Effector memory CD8-positive, alpha-beta T cell (primary cell): ENCODE measurements at places on chromosomes 3 and 15.

DNA sequence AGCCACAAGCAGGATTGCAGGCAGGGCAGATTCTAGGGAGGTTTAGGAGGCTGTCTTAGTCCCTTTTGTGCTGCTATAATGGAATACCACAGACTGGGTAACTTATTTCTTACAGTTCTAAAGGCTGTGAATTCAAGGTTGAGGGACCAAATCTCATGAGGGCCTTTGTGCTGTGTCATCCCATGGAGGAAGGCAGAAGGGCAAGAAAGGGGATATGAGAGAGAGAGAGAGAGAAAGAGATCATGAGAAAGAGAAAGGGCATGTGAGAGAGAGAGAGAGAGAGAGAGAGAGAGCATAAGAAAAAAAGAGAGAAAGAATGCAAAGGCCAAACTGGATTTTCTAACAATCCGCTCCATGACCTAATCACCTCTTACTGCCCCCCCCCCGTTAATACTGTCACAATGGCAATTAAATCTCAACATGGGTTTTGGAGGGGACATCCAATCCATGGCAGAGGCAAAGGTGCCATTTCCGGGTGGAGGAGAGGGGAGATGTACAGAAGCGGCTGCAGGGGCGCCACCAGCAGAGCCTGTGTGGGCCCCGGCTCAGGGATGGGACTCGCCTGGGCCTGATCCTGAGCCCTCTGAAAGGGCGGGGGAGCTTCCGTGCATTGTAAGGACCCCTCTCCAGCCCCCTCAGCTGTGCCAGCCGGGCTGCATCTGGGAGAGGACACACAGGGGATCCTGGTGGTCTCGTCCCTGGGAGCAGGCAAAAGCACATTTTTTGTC lies 20.5 kb downstream of the MRPS11 start:
- no peak overlapping the region for H3K4me3 ChIP-seq
- DNase-seq, result no peak
- H3K27me3 ChIP-seq, result no peaks in the 10 kb centered on the region

DNA sequence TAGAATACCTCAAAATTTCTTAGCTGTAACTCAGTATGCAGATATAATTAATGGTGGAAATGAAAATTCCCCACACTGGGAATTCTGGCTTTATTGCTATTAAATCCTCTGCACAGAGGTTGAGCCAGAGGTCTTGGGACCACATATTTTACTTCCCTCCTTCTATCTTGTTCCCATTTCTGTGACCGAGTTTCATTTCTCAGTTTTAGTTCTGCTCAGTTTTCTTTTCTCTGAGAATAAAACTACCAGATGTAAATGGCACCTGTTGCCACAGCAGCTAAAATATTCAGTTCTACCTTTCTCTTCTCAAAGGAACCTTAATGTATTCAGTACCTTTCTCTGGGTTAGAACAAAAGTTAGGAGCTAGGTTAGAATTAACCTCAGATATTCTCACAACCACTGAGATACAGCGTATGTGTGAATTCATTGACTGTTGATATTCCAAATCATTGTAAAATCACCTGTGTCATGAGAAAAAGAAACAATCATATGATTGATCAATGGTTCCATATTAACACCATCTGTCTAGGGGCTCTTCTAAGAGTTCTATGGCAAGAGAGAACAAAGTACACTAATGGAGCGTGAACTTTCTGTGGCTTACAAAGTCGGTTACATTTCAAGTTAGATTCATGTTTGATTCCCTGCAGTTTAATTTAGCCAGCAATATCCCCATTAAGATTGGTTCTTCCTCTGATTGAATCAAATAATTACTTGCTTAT lies 374.1 kb downstream of the EFHB start:
- no peaks in the 10 kb centered on the region for H3K36me3 ChIP-seq
- no peak for DNase-seq
- no peaks in the 10 kb centered on the region for H3K4me1 ChIP-seq

- H3K27me3 ChIP-seq, result peaks cover 73% of the 10 kb centered on the region
- H3K4me3 ChIP-seq, result no peak overlapping the region
- H3K27ac ChIP-seq, result no peak overlapping the region
- H3K36me3 ChIP-seq, result no peaks in the 10 kb centered on the region
Measured at GRCh38 chr3:10772271-10773161, 43.5 kb upstream of the SLC6A11 start.

DNA sequence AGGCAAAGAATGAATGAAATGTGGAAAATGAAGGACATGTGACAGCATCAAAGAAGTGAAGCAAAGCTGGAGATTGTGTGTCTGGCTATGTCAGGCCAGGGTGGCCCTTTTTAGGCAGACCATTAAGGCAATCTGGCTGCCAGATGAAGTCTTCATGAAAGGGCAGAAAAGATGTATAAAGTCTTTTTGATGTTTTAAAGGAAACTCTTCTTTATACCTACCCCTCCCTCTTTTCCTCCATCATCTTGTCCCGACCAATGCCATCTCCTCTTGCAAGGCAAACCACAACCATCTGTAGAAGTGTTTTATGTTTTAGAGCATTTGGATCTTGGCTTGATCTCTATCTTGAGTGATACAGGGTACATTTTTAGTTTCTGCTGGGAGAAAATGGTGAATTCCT lies 259.2 kb downstream of the LSAMP start:
- no peaks in the 10 kb centered on the region for H3K4me1 ChIP-seq
- no peak overlapping the region for H3K4me3 ChIP-seq
- no peak for DNase-seq
- H3K27ac ChIP-seq, result no peak overlapping the region

- H3K36me3 ChIP-seq, result peaks cover 3% of the 10 kb centered on the region
- peaks cover 10% of the 10 kb centered on the region for H3K4me1 ChIP-seq
- peaks cover 56% of the 10 kb centered on the region for H3K27me3 ChIP-seq
Measured at GRCh38 chr3:184230081-184230602, 757 bp downstream of the VWA5B2 start.

DNA sequence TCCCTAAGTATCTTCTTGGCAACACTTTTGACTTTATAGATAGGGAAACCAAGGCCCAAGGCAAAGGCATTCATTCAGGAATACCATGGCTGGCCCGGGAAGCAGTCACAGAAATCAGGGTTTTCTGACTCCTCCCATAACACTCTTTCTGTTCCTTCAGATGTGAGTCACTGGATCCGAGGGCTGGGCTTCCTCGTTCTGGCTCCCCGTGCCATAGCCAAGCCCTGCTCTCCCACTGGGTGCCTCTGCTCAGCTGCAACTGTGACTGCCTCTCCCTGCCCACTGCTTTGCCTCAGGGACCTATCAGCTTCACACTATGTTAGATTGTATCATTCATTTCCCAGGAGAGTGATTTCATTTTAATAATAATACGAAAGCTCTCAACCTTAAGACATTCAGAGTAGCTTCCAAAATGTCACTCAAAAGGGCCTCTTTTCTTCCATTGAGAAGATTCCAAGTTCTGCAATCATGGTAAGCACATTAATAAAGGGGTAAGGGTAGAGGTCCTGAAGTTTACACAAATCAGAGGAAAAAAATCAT lies 50.2 kb downstream of the GABRB3 start:
- H3K4me3 ChIP-seq, result no peak overlapping the region
- no peaks in the 10 kb centered on the region for H3K4me1 ChIP-seq
- H3K27ac ChIP-seq, result no peak overlapping the region
- H3K27me3 ChIP-seq, result no peaks in the 10 kb centered on the region
- DNase-seq, result no peak

GRCh38 chr15:56102441-56102840 lies 109.0 kb upstream of the NEDD4 start:
- H3K27ac ChIP-seq, result peak overlapping the region; percentile 22
- DNase-seq, result no peak

DNA sequence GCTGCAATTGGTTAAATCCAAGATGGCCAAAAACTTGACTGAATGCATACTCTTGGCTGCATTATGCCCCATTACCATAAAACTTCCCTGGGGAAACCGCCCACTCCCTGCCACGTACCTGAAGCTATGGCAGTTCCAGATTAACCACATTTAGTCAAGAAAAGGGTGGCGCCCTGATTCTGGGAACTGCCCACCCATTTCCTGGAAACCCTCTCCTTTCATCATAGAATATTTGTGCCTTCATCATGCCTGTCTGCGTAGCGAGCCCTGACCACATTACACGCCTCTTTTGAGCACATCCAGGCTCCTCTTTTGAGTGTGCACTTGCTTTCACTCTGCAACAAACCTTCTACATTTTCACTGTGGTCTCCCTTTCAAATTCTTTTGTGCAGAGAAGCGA lies 5.2 kb downstream of the LINS1 start:
- H3K27ac ChIP-seq, result no peak overlapping the region
- peaks cover 7% of the 10 kb centered on the region for H3K36me3 ChIP-seq
- H3K4me1 ChIP-seq, result peaks cover 44% of the 10 kb centered on the region
- no peaks in the 10 kb centered on the region for H3K27me3 ChIP-seq
- peak overlapping the region; percentile 64 for H3K4me3 ChIP-seq

DNA sequence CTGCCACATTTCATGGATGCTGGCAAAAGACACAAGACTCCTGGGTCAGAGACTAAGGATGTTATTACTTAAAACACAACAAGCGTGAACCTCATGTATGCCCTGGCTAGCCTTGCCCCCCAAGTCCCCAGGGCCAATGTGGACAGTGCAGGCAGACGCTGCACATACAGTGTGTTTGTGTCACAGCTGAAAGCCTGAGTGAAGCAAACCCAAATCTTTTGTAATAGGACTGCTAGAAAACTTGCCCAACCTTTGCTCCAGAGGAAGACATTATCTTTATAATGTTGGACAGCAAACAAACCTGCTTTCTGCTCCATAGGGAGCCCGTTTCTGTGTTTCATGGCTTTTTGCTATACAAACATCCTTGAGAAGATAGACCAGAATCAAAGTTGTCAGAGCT lies 282.0 kb upstream of the RORA start:
- H3K36me3 ChIP-seq, result no peaks in the 10 kb centered on the region
- no peaks in the 10 kb centered on the region for H3K4me1 ChIP-seq
- no peak overlapping the region for H3K27ac ChIP-seq
- peaks cover 78% of the 10 kb centered on the region for H3K27me3 ChIP-seq
- no peak overlapping the region for H3K4me3 ChIP-seq

GRCh38 chr3:100650651-100651619 lies 41.5 kb downstream of the ADGRG7 start:
- H3K4me1 ChIP-seq, result peaks cover 6% of the 10 kb centered on the region
- no peak overlapping the region for H3K27ac ChIP-seq
- H3K27me3 ChIP-seq, result peaks cover 8% of the 10 kb centered on the region
- no peak for DNase-seq

DNA sequence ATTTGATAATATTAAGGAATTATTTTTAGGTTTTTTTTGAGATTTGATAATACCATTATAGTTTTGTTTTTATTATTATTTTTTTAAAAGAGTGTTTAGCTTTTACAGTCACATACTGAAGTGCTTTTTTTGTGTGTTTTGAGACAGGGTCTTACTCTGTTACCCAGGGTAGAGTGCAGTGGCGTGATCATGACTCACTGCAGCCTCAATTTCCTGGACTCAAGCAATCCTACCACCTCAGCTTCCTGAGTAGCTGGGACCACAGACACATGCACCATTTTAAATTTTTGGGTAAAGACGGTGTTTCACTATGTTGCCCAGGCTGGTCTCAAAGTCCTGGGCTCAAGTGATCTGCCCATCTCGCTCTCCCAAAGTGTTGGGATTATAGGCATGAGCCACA lies 73.0 kb downstream of the SUMF1 start:
- H3K27ac ChIP-seq, result peak overlapping the region; percentile 75
- peaks cover 18% of the 10 kb centered on the region for H3K4me1 ChIP-seq
- H3K27me3 ChIP-seq, result no peaks in the 10 kb centered on the region
- peaks cover 3% of the 10 kb centered on the region for H3K36me3 ChIP-seq

DNA sequence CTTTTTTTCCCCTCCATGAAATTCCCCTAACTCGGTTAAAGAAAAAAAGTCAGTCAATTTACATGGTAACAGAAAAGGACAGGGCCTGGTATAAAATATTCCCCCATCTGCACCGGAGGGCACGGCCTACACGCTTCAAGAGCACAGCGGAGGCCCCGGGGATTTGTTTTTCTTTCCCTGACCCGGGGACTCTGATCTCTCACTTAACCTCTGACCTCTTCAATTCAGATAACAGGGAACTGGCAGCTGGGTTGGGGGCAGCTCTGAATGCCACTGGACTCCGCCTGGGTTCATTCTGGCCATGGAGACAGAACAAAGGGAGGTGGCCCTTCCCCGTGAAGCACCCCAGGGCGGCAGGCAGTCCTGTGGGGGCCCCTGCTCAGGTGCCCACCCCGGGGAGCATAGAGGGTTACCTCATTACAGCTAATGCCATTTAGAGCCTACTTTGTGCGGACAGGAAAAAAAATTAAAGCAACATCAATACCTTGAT lies 257.5 kb downstream of the SHQ1 start:
- no peak overlapping the region for H3K4me3 ChIP-seq
- H3K4me1 ChIP-seq, result no peaks in the 10 kb centered on the region
- peaks cover 6% of the 10 kb centered on the region for H3K27me3 ChIP-seq
- DNase-seq, result no peak

DNA sequence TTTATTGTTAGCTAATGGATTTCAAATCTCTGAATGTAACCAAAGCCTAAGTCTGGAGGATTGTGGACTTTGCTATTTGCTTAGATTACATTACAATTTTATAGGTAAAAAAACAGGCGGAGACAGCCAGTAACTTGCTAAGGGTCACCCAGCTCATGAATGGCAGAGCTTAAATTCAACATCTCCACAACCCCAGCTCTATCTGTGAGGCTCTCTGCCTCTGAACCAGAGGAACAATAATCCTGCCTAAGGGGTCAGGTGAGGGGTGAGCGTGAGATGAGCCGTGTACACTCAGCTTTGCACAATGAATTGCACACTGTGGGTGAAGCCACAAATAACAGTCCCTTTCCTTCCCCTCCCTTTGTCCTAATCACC lies 69.8 kb upstream of the SPATA12 start:
- peaks cover 23% of the 10 kb centered on the region for H3K27me3 ChIP-seq
- peaks cover 14% of the 10 kb centered on the region for H3K36me3 ChIP-seq
- no peak overlapping the region for H3K27ac ChIP-seq
- peaks cover 7% of the 10 kb centered on the region for H3K4me1 ChIP-seq
- H3K4me3 ChIP-seq, result no peak overlapping the region

DNA sequence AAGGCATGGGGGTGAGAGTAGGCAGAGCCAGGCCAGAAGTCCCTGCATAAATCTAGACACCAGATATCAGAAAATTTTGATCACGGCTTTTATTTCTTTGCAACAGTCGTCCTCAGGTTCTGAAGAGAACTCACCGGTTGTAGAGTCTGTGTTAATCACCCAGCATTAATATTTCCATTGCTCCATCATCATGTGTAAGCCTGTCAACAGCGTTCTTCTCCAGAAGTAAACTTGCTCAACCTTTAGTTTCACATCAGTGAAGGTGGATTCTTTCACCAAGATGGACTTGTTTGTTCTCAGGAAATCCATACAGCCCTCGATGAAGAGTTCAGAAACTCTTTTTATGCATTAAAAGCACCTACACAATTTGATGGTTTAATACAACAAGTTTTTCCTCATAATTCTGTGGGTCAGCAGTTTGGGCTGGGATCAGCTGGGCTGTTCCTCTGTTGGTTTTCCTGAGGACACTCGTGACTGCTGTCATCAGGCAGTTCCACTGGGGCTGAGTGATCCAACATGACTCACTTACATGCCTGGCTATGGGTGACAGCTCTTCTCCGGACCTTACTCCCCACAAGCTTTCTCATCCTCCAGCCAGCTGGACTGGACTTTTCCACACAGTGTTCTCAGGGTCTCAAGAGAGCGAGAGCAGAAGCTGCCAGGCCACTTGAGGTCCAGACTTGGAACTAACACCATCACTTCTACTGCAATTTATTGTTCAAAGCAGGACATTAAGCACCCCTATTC lies 303.4 kb downstream of the ZNF621 start:
- no peak for DNase-seq
- H3K27ac ChIP-seq, result no peak overlapping the region
- H3K4me1 ChIP-seq, result no peaks in the 10 kb centered on the region
- H3K36me3 ChIP-seq, result no peaks in the 10 kb centered on the region
